ENCODE measurements at places on chromosomes 11 and 22.

- DNase-seq = no peak
Observed at GRCh38 chr11:74819400-74819799, 70.8 kb downstream of the RNF169 start.

DNA sequence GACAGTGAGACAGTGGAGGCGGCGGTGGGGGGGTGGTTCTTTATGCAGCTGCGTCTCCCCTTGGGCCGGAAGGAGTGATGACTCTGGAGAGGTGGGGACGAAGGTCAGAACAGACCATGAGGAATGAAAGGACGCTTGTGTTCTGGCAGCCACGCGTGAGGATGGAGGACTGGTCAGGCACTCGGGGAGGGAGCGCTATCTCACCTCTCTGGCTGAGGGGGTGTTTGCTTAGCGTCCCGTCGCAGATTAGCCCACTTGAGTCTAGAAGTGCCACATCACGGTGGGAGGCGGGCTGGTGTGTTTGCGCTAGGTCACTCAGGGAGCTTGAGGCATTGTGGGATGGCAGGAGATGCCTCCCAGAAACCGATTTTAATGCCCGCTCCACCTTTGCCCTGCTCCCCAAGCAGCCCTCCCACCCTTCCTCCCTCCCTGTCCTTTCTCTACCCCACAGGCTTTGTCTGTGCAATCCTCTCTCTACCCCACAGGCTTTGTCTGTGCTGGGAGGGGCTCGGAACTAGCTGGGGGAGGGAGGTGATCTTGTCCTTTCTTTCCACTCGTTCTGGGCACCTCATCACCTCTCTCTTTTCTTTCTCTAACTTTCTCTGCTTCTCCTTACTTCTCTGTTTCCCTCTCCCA is 97.8 kb downstream of the PKNOX2 start:
- no peak for DNase-seq

DNA sequence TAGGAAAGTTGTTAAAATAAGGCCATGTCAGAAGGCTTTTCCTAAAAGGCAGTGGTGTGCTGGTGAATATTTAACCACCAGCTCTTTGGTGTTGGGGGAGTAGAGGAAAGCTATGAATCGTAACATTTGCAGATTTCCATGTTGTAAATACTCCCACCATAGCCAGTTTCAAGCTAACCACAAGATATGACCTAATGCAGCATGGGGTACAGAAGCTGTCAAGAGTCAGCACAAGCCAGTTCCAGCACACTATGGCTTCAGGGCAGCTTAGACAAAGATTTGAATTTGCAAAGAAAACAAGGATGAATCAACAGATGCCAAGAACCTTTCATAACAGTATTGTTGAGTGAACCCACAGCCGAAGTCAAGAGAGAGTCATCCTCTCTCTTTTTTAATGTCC is 40.0 kb downstream of the COMMD9 start:
- no peak for DNase-seq

GRCh38 chr11:88212300-88212699 is 37.1 kb upstream of the RAB38 start:
- DNase-seq = no peak

All from NCI-H1436 treated with DMSO at 0.1 percent for 48 hours (cell line).